Activated CD4-positive, alpha-beta memory T cell treated with anti-CD3 and anti-CD28 coated beads for 36 hours (primary cell): ENCODE measurements at places on chromosomes 7 and 10.
A peak's percentile ranks its signal among the peaks of the same experiment; 100 is the strongest.

DNA sequence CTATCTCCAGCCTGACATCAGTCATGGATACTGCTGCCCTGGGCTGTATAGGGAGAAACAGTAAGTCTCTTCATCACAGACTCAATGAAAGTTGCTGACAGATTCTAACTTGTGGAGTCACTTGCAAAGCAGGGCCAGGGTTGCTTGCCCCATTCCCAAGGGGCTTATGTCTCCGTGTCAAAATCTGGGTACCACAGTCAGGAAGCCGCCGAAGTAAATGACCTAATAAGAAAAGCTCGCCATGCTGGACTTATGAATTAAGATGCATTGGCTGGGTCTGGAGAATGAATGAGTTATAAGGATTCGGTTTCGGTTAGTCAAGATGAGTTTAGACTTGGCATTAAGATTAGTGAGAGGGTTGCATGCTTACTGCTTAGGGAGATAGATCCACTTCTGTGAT lies 10.8 kb upstream of the OR6V1 start:
- no peaks in the 10 kb centered on the region for H3K4me1 ChIP-seq
- no peak for DNase-seq
- peaks cover 12% of the 10 kb centered on the region for H3K27me3 ChIP-seq

DNA sequence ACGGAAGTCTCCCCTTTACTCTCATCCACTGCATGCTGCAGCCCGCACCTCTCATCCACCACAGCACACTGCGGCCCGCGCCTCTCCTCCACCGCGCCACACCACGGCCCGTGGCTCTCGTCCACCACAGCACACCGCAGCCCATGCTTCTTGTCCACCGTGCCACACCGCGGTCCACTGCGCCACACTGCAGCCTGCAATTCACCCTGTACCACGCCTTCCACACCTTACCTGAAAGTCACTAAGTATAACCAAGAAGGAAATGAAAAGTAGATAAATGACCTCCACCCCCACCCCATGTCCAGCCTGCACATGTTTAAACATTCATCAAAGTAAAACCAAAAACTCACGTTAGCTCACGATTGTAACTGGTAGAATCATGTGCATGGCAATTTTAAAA lies 176.1 kb downstream of the DIP2C start:
- H3K4me1 ChIP-seq, result peaks cover 11% of the 10 kb centered on the region
- no peak for DNase-seq
- H3K36me3 ChIP-seq, result no peaks in the 10 kb centered on the region
- no peaks in the 10 kb centered on the region for H3K27me3 ChIP-seq
- no peak overlapping the region for H3K4me3 ChIP-seq
- no peak overlapping the region for H3K27ac ChIP-seq

DNA sequence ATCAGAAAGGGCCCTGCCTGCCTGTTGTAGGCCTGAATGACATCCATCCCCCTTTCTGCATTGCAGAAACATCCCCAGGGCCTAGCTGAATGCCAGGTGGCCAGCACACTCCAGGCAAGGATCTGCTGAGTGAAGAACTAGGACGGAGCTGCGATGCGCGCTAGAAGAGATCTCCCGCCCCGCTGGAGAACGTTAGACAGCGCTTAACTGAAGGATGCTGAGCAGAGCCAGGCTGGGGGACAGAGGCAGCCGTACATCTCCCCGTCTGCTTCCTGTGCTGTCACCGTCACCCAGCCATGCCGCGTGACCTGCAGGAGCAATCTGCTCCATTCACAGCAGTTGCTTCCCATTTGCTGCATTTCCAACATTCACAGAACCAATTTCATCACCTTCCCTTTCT lies 73.3 kb downstream of the FAM53B start:
- peak overlapping the region; percentile 3 for H3K4me3 ChIP-seq
- H3K4me1 ChIP-seq, result peaks cover 82% of the 10 kb centered on the region
- H3K27me3 ChIP-seq, result no peaks in the 10 kb centered on the region

DNA sequence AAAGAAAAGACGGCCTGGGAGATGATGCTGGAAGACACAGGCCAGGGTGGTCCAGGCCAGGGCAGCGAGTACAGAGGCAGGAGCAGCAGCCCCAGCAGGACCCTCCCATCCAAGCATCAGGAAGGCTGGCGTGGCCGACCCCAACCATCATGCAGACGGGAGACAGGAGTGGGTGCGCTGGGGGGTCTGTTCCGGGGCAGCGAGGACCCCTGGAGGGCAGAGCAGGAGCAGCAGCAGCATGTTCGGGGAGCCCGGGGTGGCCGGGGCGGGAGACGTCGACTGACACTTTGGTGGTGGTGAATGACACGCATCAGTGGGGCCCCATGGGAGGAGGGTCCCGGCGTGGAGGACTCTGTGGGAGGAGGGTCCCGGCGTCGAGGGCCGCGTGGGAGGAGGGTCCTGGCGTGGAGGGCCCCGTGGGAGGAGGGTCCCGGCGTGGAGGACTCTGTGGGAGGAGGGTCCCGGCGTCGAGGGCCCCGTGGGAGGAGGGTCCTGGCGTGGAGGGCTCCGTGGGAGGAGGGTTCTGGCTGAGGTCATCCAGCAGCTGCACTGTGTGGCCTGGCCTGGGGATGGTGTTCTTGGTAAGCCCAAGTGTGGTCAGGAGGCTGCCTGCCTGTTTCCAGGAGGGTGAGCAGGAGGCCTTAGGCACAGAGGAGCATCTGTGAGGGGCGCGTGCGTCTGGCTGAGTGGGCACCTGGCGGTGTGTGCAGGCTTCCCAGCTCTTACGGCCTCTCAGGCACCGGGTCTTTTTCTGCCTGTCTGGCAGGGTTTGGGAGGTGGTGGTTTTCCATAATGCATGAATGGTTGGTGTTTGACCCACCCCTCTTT lies 38.9 kb downstream of the FAM20C start:
- peaks cover 3% of the 10 kb centered on the region for H3K27me3 ChIP-seq
- H3K4me3 ChIP-seq, result no peak overlapping the region
- DNase-seq, result no peak
- no peaks in the 10 kb centered on the region for H3K4me1 ChIP-seq
- H3K27ac ChIP-seq, result no peak overlapping the region
